ENCODE measurements at places on chromosomes 13 and 19.

DNA sequence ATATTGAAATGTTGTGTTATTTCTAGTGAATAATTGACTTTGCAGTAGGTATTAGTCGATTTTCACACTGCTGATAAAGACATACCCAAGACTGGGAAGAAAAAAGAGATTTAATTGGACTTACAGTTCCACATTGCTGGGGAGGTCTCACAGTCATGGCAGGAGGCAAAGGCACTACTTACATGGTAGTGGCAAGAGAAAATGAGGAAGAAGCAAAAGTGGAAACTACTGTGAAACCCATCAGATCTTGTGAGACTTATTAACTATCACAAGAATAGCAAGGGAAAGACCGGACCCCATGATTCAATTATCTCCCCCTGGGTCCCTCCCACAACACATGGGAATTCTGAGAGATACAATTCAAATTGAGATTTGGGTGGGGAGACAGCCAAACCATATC is 9.9 kb upstream of the C5AR2 start:
- DNase-seq = no peak

GRCh38 chr13:31556376-31556775 is 182.9 kb upstream of the RXFP2 start:
- DNase-seq = no peak

- DNase-seq = no peak
These were observed 6.4 kb downstream of the ATP11A start for GRCh38 chr13:112696001-112696868.

GRCh38 chr19:8738377-8738776 is 16.9 kb downstream of the OR2Z1 start:
- DNase-seq = no peak

GRCh38 chr13:58767566-58767965 is 1136.0 kb downstream of the PCDH17 start:
- no peak for DNase-seq

DNA sequence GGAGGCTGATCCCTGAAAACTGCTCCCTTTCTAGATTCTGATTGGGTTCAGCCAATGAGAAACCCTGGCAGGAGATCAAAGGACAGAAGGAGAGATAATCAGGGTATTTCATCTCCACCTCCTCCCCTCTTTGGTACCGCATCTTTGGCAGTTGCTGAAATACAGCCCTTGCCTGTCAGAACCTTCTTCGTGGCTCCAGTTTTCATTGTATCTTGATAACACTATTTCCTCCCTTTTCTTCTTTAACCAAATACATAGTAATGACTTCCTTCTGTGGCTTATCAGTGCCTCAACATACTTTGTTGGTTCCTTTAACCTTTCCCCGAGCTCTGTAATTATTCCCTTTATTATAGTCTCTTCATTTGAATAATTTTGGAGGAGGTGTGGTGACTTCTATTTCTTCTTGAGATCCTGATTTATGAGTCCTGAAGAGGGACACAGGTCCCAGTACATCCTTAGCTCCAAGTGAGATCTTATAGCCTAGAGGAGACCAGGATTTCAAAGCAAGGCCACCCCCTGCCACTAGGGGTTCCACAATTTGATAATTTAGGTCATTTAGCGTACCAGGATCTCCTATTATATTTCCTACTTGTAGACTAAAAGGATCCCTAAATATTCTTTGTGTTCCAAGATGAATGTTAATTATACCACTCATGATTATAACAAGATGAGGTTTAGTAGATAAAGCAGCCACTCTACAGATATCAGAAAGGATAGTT is 98.0 kb downstream of the EDNRB start:
- DNase-seq = no peak

DNA sequence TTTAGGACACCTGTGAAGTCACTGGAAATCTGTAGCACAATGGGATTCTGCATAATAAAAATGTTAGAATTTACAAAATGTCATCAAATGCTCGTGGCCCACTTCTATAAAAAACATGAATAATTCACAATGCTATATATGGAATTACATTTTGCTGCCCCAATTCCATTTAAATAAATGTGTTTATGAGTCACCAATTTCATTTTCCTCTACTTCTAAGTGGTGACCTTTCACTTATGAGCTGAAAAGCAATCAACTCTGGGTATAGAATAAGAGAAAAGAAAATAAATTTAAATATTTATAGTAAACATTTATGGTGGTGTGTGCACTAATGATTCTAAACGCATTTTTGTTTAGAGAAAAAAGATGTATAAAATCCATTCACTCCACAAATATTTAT is 516.7 kb upstream of the MIR17HG start:
- no peak for DNase-seq

- no peak for DNase-seq
These were observed 42.9 kb downstream of the C13orf46 start for GRCh38 chr13:113930671-113931637.

- no peak for DNase-seq
These were observed 52.2 kb upstream of the CYP4F8 start for GRCh38 chr19:15562861-15563260.
